ENCODE measurements at places on chromosomes 2 and 18.

DNA sequence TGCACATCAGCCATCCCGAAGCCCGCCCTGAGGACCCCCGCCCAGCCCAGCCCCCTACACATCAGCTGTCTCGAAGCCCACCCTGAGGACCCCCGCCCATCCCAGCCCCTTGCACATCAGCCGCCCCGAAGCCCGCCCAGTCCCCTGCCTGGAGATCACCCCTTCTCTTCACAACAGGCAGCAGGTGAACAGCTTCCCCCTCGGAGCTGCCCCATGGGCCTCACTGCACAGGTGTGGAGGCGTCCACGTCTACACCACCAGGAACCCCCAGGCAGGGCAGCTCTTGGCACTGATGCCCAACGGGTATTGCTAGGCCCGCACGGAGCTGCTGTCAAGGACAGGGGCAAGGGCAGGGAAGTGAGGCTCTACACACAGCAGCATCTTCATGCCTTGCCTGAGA is 137.6 kb downstream of the HDAC4 start:
- DNase-seq: no peak

GRCh38 chr2:53880756-53881155 is 21.0 kb upstream of the GPR75 start:
- DNase-seq: no peak

DNA sequence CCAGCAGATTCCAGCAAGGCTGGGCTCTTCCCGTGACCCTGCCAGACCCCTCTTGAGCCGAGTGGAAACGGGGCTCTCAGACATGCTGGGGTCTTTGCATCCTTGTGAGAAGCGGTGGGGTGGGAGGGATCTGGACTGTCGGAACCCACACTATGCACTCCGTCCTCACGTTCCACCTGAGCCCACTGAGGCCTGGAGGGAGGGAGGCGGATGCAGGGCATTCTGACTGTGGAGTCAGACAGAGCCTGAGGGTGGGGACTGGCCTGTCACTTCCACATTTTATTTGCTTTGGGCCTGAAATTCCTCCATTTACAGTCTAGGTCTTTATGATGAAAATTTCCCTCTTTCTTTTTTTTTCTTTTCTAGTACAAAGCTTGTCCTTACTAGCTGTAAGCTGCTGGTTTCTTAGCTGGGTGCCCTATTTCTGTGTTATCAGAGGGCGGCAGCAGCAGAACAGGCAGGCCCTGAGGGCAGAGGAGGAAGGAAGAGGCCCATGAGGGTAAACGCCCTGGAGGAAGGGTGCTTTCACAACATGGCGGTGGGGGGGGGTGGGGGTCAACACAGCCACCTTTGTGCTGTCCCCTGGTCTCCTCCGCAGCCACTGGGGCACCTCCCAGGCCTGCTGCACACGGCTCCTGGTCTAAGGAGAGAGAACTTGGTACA is 373.5 kb upstream of the MYT1L start:
- DNase-seq: no peak

GRCh38 chr2:25159949-25160348 is 8.4 kb downstream of the POMC start:
- no peak for DNase-seq

DNA sequence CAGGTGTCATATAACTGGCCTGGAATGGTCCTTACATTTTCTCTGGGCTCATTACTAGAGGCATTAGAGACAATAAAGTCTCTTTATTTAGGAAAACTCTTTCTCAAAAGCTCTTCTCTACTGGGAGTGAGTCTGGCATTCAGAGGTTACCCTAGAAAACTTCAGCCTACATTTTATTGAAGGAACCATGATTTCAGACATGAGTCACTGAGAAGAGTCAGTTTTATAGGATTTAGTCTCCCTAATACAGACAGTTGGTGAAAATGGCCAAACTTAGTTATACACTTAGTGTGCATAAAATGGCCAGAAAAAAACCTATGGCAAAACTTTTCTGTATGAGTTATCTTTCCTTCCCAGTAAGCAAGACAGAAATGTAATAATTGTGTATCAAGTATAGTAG is 689.4 kb downstream of the ZEB2 start:
- no peak for DNase-seq

- DNase-seq: no peak
Measured at GRCh38 chr18:73613706-73614340, 533.8 kb downstream of the FBXO15 start.

- no peak for DNase-seq
Measured at GRCh38 chr18:74518456-74519295, 15.6 kb upstream of the CNDP1 start.

DNA sequence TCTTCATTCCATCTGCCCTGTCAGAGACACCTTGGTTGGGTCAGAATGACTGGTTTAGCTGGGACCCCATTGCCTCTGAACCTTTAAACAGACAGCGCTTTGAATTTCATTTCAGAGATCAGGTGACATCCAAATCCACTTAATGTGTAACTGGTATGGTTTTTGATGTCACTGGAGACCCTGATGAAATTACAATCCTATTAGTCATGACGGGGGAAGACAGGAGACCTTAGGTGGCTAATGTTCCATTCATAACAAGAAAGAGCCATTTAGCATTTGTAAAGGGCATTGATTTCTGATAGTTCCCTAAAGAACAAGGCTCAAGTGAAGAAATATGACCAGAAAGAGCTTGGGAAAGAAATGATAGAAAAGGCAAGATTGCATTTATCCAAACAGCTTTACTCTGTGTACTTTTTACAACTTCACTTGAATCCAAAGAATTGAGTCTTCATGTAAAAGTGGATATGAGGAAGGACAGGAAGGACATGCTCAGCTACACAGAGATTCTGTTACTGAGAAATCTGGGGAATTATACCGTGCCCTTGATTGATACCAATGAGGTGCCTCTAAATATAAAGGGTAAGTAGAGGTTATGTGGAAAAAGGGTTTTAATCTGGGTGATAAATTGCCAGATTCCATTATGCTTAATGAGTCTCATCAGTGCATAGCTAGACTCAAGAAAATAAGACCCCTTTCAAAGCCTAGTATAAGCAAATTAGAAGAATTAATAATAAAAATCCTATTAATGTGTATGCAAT is 198.2 kb downstream of the NCKAP5 start:
- no peak for DNase-seq

DNA sequence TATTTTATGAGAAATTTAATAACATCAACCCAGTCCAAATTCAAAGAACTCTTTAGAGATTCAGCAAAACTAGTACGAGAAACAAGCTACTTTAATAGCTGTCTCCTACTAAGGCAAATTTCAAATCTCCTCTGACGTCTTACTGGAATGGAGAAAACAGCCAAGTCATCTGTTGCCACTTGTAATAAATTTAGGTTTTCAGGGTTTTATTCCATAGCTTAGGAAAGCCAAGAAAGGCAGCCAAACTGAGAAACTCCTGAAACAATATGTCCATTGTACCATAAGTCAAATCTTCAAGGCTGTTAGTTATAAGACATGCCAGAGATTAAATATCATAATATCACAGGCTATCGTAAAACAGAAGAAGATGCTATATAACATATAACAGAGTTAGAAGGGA is 524.6 kb upstream of the SETBP1 start:
- no peak for DNase-seq

GRCh38 chr18:11327391-11328009 is 178.1 kb upstream of the PIEZO2 start:
- DNase-seq: no peak

GRCh38 chr2:107334306-107334705 is 448.3 kb upstream of the ST6GAL2 start:
- DNase-seq: no peak

GRCh38 chr2:25684577-25685473 is 11.4 kb upstream of the DTNB start:
- no peak for DNase-seq

DNA sequence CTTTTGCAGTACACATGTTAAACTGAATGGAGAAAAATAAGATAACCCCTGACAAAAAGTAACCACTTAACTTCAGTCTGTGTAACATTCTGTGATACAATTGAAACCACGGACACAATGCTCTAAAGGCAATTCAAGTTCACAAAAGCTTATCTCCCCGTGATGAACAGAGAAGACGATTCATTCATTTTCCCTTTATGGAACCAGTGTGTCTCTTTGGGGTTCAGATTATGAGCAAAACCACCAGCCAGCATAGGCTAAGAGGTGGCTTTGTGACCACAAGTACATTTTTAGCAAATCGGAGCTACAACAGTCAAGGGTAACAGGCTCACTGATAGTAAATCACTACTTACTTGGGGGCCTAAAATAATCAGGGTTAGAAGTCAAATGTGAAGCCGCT is 120.6 kb upstream of the SMAD7 start:
- no peak for DNase-seq

GRCh38 chr2:74858281-74858680 is 24.4 kb downstream of the HK2 start:
- no peak for DNase-seq

- no peak for DNase-seq
Measured at GRCh38 chr18:58253871-58254270, 209.8 kb downstream of the NEDD4L start.

- DNase-seq: no peak
Measured at GRCh38 chr2:5915881-5916310, 223.7 kb downstream of the SOX11 start.

DNA sequence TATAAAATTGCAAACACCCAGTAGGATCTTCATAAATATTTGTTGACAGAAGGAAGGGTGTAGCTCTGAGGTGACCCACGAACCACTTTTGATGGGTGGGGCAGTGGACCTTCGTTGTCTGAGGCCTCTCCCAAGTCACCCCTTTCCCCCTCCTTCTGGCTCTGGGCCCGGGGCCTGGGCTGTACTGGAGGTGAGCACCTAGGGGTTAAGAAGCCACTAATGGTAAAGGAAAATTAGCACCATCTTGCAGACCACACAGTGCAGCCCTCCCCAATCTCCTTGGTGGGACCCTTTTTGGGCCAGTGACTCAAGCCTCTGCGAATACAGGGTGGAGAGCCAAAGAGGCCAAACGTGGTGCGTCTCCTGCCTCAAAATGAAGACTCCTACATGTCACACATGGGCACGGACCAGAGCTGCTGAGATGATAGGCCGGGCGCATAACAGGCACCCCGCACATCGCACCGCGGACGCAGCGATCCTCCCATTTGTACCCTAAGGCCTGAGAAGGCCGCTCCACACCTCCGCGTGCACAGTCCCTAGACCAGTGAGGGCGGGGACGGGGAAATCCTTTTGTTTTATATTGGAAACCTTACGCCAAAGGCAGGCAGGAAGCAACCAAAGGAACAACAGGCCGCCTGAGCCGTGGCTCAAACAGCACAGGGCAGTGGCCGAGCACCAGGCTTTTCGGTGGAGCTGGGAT is 31.9 kb upstream of the ATP6V1B1 start:
- no peak for DNase-seq

- DNase-seq: no peak
Measured at GRCh38 chr2:100581277-100581612, 18.5 kb downstream of the PDCL3 start.

DNA sequence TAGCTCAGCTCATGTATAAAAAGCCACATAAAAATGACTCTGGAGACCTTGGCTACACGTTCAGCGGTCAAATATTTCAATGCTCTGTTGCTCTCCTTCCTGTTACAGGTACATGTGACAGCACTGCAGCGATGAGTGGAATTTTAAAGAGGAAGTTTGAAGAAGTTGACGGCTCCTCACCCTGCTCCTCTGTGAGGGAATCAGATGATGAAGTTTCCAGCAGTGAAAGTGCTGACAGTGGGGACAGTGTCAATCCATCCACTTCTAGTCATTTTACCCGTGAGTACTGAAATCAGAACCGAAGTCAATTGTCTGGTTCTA is 125.4 kb downstream of the CSRNP3 start:
- DNase-seq: no peak

GRCh38 chr18:24011123-24011917 is 3.2 kb upstream of the TTC39C start:
- DNase-seq: no peak

GRCh38 chr18:864872-865273 is 39.8 kb upstream of the ADCYAP1 start:
- no peak for DNase-seq

- DNase-seq: no peak
Measured at GRCh38 chr2:181374781-181375675, 82.2 kb upstream of the ITGA4 start.

- no peak for DNase-seq
Measured at GRCh38 chr2:44741507-44741906, 200.0 kb upstream of the SIX3 start.

DNA sequence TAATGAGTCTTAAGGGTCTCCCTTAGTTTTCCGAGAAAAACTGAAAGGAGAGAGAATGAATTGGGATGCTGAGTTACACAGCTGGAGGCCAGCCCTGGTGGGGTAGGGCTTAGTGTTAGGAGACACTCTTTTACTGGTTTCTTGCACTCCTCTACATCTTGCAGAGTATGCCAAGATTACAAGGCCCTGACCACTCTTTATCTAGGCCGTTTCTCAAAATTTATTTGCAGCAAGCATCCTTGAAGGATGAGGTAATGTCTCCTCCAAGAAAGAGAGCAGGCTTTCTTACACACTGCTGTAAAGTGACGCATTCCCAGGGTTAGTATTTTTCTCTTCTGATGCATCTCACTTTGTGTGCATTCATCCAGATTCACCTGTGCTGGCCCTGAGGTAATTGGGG is 166.2 kb downstream of the TDRD15 start:
- DNase-seq: no peak

DNA sequence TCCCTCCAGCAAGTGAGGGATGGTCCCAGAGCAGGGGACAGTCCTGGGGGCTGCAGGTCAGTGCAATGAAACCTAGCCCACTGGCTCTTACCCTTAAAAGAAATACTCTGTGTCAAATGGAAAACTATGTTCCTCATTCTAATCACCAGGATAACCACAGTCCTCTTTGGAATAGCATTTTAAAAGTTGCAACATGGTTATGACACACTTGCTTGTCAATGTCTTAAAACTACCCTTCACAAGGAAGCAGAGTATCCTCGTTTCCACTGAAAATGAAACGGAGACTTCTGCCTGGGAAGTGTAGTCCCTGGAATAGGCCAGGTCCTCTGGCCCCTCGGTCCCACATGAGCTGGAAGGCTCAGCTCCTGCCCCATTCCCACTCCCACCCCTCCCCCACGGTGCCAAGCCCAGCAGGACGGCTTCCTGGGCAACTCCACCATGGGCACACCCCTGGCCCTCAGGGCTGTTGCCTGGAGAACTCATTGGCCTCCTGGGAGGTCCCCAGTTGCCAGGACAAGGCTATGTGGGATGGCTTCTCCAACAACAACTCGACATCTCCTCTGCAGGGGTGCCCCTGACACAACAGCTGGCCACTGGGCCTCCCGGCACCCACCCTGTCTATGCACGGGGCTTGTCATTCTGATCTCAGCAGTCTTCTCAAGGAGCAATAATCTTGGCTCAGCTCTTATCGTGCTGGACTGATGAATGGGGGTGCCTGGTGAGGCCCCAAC is 38.3 kb upstream of the ST3GAL5 start:
- DNase-seq: no peak

GRCh38 chr2:159071190-159071915 is 102.9 kb downstream of the TANC1 start:
- DNase-seq: no peak

Data from omental fat pad (tissue), 4 donors.